ENCODE measurements at places on chromosomes 5 and 9.

DNA sequence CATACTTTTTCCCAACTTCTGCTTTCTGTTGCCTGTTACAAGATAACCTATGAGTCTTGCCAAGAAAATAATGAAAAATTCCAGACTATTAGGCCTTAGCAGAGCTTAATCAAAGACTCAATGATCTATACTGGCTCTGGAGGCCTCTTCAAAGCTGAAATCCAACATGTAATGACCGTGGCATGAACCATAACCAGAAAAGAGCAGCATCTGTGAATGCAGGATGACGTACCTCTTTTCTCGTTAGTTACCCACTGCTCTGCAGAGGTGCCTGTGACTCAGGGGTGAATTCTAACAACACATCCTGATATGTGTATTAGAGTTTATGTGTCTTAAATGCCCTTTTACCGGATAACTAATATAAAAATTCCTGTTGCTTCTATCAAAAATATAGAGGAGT, 645.4 kb downstream of the PRELID2 start:
- DNase-seq, result no peak

GRCh38 chr5:175551266-175551665, 72.9 kb downstream of the SFXN1 start:
- no peak for DNase-seq

DNA sequence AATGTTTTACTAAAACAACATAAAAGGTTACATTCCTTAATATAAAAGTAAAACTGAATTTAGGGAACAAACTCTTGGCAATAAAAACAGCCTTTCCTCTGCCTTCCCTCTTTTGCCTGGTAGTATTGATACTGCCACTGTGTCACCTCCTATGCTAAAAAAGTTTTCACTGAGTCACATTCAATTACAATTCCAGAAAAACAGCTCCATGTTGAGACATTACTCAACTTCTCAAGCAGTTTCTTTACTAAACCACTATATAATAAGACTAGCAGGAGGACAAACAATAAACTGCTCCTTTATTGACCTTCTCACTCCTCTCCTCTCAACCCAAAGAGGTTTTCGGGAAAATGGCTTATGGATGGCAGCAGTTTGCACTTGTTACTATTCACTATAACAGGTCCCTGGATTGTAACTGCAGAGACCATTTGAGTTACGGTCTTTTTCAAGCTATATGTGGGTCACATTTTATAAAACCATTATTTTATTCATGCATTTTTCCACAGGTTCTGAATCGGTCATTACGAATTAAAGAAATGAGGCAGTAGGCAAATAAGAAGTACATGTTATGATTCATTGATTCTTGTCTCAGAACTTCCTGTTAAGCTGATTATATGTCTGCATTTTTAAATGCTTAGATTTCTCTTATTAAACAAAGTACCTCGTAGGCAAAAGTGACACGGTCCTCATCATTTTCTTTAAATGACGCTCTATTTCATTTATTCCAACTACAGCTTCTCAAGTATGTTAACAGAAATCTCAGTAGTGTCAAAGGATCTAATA, 2.1 kb downstream of the ZDHHC21 start:
- DNase-seq, result no peak

DNA sequence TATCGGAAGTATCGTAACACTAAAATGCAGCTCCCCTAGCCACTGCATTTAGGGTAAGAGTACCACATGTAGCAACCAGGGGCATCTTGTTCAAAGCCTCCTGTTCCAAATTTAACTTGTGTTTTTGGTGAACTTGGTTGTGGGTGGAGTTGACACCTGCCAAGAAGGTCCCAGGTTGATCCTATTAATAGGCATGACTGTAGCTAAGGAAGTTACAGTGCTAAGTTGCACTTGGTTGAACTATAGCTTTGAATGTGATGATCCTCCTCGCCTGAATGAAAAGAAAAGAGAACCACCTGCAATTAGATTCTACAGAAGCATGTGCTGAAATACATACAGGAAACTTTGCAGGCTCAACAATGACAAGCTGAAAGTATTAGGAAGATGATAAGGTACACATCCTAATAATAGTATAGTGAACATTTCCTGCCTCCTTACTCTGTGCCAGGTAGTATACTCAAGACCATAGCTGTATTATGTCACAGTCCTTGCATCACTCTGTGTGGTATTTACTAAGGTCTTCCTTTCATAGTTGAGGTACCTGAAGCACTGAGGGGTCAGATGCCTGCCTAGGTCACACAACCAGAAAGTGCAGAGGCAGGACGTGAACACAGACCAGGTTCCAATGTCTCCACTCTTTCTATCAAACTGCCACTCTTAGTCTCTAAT, 64.5 kb upstream of the PIP5K1B start:
- DNase-seq, result no peak

DNA sequence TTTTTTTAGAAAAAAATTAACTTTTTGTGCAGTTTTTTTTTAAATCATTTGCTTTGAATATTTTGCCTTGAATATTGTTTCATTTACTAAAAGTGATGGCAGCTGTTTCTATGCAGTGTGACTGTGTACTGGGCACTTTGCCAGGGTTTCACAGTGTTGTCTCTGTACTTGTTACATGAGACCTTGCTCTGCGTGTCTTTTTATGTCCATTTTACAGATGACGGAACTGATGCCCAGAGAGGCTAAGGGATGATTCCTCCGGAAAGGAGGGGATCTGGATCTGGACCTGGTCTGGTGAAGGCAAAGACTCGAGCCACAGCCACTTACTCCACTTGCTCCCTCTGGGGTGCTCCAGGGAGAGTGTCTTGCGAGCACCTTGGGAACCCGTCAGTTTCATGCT, 124.8 kb upstream of the PTCH1 start:
- no peak for DNase-seq

- no peak for DNase-seq
Observed at GRCh38 chr5:102375272-102375671, 79.2 kb upstream of the SLCO4C1 start.

GRCh38 chr9:19513671-19514275, 105.0 kb downstream of the ACER2 start:
- no peak for DNase-seq

DNA sequence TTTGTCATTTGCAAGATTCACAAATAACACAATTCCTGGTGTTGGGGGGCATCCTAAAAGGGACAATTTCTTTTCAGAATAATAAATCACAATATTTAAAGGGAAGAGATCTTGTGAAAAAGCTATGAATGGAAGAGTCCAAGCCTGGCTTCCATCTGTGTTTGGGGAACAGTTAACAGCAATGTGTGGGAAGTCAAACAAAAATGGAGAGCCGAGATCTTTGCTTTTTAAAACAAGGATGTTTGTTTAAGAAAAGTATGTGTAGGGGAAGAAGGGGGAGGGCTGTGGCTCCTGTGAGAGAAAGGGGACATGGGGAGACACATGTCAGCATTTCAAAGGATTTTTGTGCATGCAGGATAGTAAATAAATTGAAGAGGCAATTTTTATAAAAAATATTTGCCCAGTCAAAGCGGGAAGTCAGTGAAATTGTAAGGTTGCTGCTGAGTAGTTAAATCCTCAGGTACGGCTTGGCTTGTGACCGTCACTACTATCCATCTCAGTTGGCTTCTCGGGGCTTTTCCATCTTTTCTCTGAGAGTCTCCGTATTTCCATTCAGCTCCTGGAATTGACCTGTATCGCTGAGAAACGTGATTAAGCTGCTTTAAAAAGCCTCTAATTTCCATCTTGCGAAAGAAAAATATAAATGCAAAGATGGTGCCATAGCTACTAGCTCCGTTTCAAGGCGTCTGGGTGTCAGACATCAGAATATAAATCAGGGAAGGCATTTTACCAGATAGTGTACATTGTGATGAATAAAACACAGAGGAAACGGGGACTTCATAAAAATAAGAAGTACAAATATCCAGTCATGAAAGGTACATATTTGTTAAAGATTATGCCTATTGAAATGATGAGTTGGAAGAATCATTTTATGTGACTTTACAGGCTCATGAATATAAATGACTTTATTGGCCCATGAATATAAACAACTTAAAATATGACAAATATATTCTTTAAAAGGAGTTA, 52.9 kb upstream of the VCAN start:
- no peak for DNase-seq

DNA sequence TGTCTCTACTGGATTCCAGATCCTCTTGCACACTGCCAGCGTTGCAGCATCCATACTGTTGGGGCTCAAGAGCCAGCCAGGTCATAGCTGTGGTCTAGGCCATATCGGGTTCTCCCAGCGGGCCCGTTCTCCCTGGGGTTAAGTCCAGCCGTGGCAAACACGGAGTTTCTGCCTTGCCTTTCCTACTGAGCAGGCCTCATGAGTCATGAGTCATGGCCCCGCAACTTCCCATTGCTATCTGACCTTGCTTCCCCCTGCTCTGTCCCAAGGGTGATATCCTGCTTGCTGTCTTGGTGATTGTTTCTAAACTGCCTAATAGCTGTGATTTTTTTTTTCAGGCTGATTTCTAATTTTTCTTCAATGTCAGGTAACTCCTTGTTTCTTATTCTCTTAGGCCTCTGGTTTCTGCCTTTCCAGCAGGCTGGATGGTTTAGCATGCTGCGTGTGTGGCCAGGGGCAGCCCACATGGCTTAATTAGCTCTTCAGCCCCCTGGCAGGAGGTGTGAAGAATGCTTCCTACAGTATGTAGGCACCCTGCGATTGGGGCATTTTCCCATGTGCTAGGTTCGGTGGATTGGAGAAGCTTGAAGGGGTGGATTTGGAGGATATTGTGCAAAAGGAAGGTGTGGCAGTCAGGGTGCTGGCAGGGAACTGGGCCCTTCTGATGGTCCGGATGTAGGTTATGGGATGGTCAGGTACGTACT, 18.7 kb downstream of the DAPK1 start:
- peak; percentile 95 for DNase-seq

GRCh38 chr5:54834121-54834842, 151.1 kb downstream of the ESM1 start:
- DNase-seq, result no peak

DNA sequence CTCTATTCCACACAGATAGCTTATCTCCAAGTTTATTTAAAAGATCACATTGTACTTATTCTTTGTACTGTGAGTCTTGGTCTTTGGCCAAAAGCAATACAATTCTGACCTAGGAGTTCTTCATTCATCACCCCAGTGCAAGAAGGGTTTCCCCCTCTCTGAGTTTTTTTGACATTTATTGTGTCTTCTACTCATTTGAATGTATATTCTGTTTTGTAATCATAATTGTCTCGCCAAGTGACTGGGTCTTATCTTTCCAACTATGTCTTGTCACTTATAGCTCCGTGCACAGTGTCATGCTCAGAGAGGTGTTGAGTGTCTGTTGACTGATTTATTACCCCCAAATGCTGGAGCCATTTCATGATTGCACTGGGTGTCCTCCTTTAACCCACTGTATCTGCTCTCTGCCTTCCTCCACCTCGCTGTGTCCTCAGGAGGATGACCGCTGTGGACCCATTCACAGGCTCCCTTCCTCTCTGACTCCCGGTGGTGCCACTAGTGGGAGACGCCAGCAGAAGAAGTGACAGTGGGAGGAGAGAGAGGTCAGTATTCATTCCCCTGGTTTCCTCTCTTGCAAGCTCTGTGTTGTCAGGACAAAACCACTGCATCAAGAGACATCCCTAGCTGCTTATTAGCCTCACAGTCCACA, 11.2 kb upstream of the TRIO start:
- DNase-seq, result peak; percentile 34

GRCh38 chr9:93138171-93138764, 4.2 kb upstream of the NINJ1 start:
- no peak for DNase-seq

DNA sequence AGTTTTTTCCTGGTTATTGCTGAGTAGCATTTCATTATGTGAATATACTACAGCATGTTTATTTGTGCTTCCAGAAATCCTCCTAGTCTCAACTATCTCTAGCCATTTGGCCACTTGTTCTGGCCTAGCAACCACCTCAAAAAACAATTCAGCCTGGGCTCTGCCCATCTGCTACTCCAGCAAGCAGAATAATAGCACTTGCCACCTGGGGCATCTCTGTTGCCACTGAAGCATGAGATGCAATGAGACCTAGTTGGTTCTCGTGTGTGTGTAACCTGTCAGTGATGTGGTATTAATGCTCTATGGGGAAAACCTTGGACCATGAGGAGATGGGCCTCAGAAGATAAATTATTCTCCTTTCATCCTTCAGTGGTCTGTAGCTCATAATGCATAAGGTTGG, 129.5 kb downstream of the RNF180 start:
- DNase-seq, result no peak

DNA sequence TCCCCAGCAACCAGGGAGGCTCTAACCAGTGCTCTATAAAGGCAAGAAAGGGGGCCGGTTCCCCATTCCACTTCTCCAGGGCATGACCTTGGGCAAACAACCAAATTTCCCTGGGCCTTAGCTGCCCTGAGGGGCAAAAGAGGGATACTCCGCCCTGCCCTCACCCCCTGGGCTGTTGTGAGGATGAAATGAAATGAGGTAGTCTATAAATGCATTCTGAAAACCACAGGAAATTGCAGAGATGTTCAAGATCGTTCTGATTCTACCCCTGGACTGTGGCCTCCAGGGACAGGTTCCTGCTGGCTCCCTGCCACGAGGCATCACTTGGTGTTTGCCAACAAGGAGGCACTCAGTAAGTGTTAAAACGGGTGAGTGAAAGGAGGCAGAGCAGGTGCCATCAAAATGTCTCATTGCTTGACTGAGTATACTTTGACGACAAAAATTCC, 5.7 kb downstream of the RAPGEF1 start:
- DNase-seq, result no peak

GRCh38 chr5:139872052-139872766, 76.6 kb downstream of the PSD2 start:
- DNase-seq, result no peak

- peak; percentile 65 for DNase-seq
Observed at GRCh38 chr9:137294091-137294680, 7.9 kb downstream of the NRARP start.

GRCh38 chr5:40485021-40485998, 194.4 kb upstream of the PTGER4 start:
- DNase-seq, result peak; percentile 39

- DNase-seq, result no peak
Observed at GRCh38 chr9:84293001-84293798, 47.4 kb downstream of the SLC28A3 start.

- no peak for DNase-seq
Observed at GRCh38 chr5:150214289-150214688, 24.4 kb downstream of the SLC6A7 start.

DNA sequence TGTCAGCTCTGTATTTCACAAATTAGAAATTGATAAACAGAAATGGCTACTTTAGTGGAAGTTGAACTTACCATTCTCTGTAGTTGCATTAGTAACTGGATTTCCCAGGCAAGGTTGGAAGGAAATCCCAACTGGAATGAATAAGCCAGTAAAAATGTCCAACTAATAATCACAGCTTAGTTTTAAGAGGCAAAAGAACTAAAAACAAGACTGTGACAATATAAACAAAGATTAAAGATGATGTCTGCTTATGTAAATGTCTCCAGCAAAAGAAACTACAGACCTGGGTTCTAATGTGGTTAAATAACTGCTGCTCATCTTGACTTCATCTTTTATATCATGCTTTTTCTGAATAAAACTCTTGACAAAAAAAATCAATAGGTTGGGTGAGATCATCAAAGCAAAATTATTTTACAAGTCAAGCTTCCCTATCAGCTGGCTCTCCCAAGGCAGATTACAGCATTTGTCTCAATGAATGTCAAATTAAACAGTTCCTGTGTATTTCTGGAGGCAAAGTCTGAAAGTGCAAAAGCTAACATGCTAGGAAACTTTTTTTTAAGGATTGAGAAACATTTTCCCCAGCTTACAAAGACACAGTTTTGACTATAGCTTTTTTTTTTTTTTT, 62.3 kb upstream of the HMHB1 start:
- no peak for DNase-seq

GRCh38 chr5:67537439-67538148, 341.0 kb upstream of the CD180 start:
- no peak for DNase-seq

GRCh38 chr9:129109952-129110739, 447 bp downstream of the CRAT start:
- no peak for DNase-seq

- DNase-seq, result no peak
Observed at GRCh38 chr9:23812673-23813072, 13.4 kb downstream of the ELAVL2 start.

Measured in amniotic epithelial cell (primary cell).